ENCODE measurements at places on chromosomes 3 and 15.

DNA sequence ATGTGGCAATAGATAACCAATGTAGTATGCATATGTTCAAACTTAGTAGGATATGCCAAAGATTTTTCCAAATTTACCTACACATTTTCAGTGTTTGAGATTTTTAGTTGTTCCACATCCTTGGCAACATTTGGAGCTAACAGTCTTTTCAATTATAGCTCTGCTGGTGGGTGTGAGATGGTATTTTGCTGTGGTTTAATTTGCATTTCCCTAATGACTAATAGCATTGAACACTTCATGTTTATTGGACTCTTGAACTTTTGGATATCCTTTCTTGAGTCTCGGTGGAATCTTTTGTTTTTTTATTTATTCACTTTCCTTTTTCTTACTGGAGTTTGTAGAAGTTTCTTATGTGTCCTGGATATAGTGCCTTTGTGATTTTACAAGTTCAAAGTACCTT is 11.0 kb upstream of the ILDR1 start:
- DNase-seq = no peak

- no peak for DNase-seq
Observed at GRCh38 chr3:89474333-89475130, 367.1 kb downstream of the EPHA3 start.

DNA sequence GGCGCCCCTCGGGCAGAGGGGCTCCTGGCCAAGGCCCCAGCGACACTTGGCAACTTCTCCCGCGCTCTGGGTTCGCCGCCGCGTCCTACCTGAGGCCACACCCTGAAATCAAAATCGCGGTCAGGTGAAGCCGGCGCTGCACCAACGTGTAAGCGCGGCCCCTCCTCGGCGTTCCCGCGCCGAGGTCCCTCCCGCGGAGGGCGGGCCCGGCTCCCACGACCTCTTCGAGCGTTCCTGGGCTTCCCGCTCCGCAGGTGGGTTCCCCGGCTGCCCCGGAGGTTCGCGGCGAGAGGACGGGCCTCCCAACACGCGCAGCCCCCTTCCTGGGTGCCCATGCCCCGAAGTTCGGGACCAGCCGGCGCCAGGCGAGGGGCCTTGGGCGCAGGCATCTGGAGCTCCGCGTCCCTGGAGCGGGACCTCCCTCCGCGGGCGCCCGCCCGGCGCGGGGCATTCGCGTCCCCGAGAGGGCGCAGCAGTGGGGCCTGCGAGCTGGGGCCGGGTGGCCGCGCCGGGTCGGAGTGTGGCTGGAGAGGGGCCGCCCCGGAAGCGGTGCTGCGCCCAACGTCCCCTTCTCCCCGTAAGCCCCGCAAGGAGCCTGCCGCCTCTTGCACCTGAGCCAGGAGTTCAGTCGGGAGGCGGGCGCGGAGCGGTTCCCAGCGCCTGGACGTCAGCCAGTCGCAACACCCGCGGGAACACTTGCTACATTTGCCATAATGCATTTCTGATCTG is 13.7 kb downstream of the PAK6 start:
- peak; percentile 77 for DNase-seq

DNA sequence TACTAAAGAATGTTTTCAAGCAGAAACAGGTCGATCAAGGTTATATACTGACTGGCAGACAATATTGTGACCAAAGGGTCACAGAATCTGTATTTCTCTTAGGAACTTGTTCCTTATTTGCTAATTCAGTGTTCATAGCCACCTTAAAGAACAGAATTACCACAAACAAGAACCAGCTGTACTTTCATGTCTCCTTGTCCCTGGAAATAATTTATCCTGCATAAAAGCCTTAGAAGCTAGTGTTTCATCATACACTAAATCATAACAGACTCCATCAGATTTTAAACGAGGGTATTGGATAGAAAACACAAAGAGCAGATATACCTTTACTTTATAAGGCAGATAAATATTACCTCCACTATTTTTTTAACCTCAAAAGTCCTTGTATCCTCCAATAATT is 6.4 kb downstream of the DNAJC19 start:
- DNase-seq = no peak

GRCh38 chr15:51621155-51621765 is 1.3 kb downstream of the DMXL2 start:
- no peak for DNase-seq

DNA sequence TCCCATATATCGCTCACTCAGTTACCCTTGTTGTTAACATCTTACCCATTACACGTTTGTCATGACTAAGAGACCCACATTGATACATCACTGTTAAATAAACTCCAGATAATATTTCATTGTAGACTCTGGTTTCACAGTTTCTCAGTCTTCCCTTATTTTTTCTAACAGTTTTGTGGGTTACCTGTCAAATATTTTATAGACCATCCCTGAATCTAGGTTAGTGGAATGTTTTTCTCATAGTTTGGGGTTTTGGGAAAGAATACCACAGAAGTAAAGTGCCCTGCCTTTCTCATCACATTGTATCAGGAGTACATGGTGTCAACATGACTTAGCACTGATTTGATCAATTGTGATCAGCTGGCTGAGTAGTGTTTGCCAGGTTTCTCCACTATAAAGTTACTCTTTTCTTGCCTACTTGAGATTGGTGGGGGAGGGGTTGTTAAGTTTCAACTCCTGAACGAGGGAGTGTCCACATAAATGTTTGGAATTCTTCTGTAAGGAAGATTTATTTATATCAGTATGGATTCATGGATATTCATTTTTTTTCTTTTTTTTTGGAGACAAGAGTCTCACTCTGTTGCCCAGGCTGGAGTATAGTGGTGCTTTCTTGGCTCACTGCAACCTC is 25.9 kb downstream of the RNF111 start:
- DNase-seq = no peak

Data from LoVo (cell line).